ENCODE measurements at places on chromosomes 5 and 9.

GRCh38 chr5:157540124-157540523 is 35.5 kb downstream of the ADAM19 start:
- no peak for DNase-seq

- no peak for DNase-seq
Measured at GRCh38 chr5:9363449-9363848, 182.4 kb downstream of the SEMA5A start.

DNA sequence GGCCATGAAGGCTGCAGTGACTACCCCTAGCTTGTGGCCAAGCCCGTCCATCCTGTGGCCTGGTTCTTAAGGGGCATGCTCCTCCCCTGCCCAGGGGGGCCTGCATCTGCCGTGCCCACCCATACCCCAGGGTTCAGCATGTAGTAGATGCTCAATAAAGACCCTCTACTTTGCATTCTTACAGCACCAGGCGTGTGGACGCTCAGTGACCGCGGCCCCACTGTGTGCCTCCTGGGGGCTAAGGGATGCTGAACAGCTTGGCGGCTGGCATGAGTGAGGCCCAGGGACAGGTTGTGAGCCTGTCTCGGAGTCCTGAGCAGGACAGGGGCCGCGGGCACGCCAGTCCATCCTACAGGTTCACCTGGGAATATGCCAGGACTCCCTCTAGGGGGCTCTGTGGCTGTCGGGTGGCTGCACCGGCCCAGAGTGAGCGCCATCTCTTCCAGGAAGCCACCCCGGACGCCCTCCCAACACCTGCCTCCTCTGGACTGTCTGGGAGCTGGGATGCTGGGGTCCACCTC is 9.1 kb downstream of the NOTCH1 start:
- DNase-seq, result no peak

DNA sequence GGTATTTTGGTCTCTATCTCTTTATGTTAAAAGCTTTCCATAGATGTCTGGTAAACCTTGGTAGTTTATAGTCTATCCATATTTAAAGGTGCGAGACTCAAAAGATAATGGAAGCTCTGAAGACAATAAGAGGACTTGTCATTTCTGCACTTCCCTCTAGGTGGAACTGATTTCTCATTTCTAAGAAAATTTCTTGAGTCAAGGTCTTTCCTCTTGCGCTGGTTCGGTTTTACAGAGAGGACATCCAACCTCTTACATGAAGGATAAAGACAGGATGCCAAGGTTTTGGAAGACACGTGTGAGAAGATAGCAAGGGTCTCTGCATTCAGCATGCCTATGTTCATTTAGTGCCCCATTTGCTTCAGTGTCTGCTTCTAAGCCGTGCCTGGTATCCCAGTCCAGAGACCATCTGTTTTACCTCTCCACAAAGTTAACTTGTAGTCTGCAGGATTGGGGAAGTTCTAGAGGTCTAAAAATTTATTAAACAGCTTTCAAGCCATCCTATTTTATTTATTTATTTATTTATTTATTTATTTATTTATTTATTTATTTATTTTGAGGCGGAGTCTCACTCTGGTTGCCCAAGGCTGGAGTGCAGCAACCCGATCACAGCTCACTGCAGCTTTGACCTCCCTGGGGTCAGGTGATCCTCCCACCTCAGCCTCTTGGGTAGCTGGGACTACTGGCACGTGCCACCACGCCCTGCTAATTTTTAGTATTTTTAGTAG is 41.6 kb downstream of the KIAA1191 start:
- peak; percentile 18 for DNase-seq

- no peak for DNase-seq
Measured at GRCh38 chr5:1292139-1292538, 2.7 kb downstream of the TERT start.

- DNase-seq, result no peak
Measured at GRCh38 chr5:154861946-154862345, 3.5 kb downstream of the CNOT8 start.

GRCh38 chr9:3498691-3499090 is 27.1 kb downstream of the RFX3 start:
- no peak for DNase-seq

DNA sequence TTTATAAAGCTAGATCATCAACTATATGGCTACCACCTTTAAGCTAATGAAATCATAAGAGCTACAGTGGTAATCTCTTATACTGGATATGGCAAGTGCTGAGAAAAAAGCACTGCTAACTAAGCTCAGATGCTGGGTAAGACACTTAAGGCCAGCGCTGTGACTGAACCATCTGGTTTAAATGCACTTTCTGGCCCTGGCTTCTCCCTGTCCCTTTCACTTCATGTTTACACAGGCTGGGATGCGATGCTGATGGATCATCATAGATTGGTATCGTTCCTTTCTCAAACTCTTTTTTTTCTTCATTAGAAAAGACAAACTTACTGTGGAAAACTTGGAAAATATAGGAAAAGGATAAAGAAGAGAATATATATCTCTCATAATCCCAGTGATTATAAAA is 52.3 kb downstream of the KIF24 start:
- DNase-seq, result no peak

DNA sequence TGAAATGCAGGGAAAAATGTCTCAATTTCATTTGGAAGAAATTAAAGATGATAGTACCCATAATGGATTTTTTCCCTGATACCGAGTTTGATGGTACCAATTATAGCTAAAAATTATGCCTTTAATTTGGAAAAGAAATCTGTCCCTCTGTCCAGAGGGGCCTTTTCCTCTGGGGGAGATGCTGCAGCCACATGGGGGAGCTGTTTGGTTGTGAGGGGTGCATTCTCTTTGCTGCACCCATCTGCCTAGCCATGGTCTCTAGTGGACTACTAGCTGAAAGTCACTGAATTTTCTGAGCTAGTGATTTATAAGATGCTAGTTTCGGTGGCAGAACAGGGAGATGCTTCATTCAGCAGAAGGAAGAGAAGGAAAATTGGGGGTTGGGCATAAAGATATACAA is 9.6 kb downstream of the SEC61B start:
- DNase-seq, result peak; percentile 19

GRCh38 chr5:59317023-59317773 is 576.3 kb downstream of the PDE4D start:
- no peak for DNase-seq

- DNase-seq, result no peak
Measured at GRCh38 chr5:142316051-142316450, 8.8 kb downstream of the SPRY4 start.

DNA sequence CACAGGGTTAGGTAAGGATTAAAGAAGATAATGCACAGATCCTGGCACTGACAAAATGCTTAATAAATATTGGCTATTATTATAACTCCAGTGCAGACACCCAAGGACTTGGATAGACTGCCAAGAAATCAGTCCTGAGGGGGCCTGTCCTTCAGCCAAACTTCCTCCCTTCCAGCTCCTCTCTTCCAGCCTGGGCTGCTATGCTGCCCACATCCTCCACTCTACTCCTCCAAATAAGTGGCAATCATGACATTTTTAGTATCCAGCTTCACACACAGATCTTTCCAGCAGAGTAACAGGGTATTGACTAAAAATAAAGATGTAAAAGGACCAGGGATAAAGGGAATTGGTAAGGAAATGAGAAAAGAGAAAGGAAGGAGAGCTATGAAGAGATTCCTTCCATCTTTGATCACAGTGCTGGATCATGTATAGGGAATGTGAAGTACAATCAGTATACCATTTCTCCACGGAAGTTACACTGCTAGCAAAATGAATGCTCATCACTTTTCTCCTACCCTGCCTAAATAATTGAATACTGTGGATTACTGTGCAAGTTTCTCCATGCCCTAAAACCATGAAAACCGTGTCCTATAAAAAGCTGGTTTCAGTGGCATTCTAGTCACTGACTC is 136.0 kb upstream of the OSMR start:
- DNase-seq, result no peak

- no peak for DNase-seq
Measured at GRCh38 chr5:115858396-115858795, 16.7 kb downstream of the AP3S1 start.

DNA sequence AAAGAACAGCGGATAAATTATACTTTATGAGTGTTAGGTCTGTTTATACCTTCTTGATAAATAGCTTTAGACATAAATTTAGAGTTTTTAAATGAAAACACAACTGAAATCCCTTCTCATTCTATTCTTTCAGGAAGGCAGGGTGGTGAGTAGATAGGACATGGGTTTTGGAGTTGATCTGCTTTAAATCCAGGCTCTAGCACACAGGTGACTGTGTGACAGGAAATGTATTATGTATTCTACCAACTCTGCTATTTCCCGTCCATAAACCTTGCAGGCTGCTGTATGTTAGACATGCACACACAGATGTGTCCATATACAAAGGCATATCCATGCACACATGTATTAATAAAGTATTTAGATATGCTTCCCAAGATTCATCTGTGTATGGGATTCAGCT is 19.3 kb upstream of the CARTPT start:
- no peak for DNase-seq

- no peak for DNase-seq
Measured at GRCh38 chr5:96602776-96603175, 59.4 kb upstream of the CAST start.

DNA sequence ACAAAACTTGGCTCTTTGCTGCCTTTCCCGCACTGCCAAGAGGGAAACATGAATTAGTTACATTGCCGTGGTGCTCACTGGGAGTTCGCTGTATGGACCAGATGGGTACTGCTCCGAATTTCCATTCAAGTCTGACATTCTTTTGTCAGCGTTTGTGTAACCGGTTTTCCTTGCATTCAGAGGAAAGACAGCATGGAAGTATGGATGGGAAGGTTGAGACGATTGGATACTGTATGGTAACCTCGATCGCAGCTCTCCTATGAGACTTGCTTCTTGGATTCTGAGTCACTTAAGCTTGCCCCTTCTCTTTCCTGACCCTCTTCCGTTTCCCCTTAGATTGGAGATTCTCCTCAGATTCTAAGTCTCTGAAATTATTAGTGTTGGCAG is 625 bp upstream of the UBLCP1 start:
- no peak for DNase-seq

- DNase-seq, result no peak
Measured at GRCh38 chr5:80174790-80175189, 81.1 kb downstream of the SERINC5 start.

DNA sequence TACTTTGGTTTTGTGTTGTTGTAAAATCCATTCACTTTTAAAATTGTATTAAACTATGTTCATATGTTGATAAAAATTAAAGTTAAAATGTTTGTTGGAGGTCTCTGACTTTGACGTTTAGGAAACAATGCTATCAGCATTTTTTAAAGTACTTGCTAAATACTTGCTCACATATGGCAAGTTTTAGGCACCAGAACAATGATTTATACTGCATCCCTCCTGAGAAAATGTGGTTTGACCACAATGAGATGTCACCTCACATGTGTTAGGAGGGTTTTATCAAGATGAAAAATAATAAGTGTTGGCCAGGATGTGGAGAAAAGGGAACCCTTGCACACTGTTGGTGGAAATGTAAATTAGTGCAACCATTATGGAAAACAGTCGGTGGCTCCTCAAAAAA is 180.8 kb downstream of the HSD17B3 start:
- DNase-seq, result no peak

DNA sequence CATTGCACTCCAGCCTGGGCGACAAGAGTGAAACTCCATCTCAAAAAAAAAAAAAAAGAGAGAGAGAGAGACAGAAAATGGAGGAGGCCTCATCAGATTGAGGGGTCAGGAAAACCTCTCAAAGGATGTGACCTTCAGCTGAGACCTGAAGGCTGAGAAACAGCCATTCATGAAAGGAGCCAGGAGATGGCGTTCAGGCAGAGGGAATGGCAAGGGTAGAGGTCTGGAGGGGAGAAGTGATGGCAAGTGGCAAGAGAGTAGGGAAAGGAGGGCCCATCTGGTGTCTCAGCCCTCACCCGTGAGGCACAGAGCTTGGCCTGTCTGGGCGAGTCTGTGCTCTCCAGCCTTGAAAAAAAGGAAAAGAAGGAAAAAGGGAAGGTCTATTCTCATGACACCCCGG is 17.0 kb downstream of the CAMK2A start:
- DNase-seq, result peak; percentile 27

DNA sequence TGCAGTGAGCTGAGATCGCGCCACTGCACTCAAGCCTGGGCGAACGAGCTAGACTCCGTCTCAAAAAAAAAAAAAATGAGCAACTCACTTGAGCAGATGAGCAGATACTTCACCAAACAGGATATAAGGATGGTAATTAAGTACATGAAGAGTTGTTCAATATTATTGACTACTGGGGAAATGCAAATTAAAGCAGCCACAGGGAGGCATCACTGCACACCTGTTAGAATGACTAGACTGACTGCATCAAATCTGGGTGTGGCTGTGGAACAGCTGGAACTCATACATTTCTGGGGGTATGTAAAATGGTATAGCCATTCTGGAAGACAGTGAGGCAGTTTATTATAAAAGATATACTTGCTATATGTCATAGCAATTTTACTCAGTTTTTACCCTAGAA is 93.0 kb downstream of the WNK2 start:
- peak; percentile 10 for DNase-seq

DNA sequence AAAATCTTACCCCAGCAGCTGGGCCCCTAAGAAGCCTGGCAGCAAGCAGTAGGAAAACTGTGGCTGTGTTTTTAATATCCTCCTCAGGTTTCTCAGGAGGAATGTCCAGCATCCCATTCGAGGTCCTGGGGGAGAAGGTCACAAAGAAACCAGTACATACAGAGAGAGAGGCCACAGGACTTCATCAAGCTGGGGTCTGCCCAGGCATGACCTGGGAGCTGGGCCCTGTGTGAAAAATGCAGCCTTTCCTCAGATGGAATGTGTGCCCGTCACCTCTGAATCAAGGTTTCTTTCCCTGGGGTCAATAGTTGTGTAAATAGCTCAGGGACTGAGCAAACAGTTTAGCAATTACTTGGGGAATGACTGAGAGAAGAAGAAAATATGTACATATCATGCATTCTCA is 33.9 kb upstream of the RAD23B start:
- DNase-seq, result no peak

DNA sequence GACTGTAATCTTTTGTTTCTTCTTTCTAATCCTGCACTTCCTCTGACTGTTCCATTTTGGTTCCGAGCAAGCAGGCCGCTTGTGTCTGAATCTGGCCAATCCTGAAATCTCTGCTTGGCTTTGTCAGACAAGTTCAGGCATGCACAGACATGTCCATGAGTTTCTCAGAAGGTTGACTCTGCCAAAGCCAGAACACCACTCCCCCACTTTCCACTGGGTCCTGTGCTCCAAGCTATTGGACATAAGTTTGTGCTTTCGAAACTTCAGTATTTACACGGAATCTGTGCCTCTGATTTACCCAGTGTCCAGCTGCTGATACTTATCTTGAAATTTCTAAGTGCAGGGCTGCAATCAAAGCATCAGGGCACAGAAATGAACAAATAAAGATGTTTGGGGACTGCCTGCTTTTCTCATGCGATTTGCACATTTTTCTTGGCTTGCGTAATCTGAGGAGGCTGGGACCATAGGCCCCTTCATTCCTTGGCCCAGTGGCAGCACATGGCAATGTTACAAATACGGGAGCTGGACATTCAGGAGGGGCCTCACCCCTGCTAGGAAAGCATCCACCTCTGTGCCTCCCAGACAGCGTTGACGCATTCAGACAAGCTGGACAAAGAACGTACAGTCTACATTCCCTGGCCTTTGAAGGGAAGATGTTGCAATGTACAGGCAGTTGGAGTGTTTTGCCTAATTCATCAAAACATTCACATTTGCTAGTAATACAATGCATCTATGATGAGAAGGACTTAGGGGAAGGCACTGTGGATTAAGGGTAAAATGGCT is 209.2 kb upstream of the PAPPA start:
- DNase-seq, result no peak

- DNase-seq, result no peak
Measured at GRCh38 chr9:93674580-93675335, 98.4 kb downstream of the PHF2 start.
